Progenitor cell of endocrine pancreas (in vitro differentiated cells): ENCODE measurements at places on chromosomes 2 and 18.
A peak's percentile ranks its signal among the peaks of the same experiment; 100 is the strongest.

DNA sequence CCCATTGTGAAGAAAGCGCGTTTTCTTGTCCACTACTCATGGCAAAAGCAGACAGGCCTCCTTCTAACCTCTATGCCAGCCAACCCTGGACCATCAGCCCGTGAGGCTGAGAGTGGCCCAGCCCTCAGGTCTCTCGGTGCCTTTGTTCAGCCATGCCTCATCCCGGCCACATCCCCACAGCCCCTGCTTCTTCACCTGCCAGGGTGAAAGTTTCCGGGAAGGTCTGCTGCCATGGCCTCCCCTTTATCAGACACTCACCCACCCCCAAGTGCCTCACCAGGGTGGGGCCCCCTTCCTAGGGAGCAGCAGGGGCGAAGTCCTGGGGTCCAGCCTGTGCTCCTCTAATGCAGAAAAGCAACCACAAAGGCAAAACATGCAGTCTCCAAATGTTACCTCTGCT, 478.4 kb upstream of the SALL3 start:
- no peak overlapping the region for H3K27ac ChIP-seq
- no peaks in the 10 kb centered on the region for H3K36me3 ChIP-seq
- peaks cover 11% of the 10 kb centered on the region for H3K27me3 ChIP-seq

GRCh38 chr2:134783912-134784311, 54.5 kb upstream of the ACMSD start:
- H3K27ac ChIP-seq = no peak overlapping the region
- DNase-seq = no peak
- peaks cover 5% of the 10 kb centered on the region for H3K27me3 ChIP-seq
- H3K36me3 ChIP-seq = no peaks in the 10 kb centered on the region

DNA sequence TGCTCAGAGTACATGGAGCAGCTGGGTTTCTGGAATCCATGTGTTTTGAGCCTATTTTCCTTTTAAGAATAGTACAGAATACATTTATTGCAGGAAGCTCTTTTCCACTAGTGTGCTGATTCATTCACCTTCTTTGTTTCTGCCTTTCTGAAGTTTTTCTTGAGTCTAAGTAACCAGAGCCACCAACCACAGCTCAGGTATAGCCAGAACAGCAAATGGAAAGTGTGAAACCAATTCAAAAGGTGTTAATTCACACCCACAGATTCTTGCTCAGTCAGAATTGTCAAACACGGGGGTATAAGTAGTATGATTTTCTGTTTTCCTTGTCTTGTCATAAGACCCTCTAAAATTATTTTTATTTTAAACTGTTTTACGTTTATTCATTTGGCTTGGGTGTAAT, 75.9 kb upstream of the DYNAP start:
- H3K36me3 ChIP-seq = no peaks in the 10 kb centered on the region
- no peak overlapping the region for H3K4me3 ChIP-seq
- DNase-seq = no peak
- H3K27me3 ChIP-seq = no peaks in the 10 kb centered on the region

DNA sequence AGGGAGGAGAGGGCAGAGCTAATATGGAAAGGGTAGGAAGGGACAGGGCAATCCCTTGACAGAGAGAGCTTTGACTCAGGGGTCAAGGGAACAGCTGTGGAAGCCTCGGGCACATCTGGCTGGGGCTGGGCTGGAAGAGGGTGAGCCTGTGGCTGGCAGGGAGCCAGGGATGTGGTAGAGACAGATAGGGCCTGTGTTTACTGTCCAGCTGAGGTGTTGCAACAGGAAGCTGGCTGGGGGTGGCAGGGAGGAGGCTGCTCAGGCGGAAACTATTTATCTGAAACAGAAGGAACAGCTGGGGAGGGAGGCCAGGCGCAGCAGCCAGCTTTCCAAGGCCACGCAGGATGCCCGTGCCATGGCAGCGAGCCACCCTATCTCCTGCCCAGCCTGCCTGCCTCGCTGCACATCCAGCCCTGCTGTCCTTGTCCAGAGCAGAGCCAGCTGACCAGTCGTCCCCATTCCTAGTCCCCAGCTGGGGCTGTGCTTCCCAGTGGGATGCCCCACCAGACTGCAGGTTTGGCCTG, 264.7 kb downstream of the CYP26B1 start:
- H3K27me3 ChIP-seq = peaks cover 5% of the 10 kb centered on the region
- no peak overlapping the region for H3K27ac ChIP-seq
- no peak for DNase-seq
- no peaks in the 10 kb centered on the region for H3K36me3 ChIP-seq
- H3K4me3 ChIP-seq = no peak overlapping the region

GRCh38 chr2:216632346-216632951, 771 bp upstream of the IGFBP2 start:
- H3K36me3 ChIP-seq = peaks cover 3% of the 10 kb centered on the region
- peak overlapping the region; percentile 97 for H3K27ac ChIP-seq
- peaks cover 42% of the 10 kb centered on the region for H3K4me1 ChIP-seq
- no peaks in the 10 kb centered on the region for H3K27me3 ChIP-seq
- H3K4me3 ChIP-seq = peak overlapping the region; percentile 91
- no peak for DNase-seq

DNA sequence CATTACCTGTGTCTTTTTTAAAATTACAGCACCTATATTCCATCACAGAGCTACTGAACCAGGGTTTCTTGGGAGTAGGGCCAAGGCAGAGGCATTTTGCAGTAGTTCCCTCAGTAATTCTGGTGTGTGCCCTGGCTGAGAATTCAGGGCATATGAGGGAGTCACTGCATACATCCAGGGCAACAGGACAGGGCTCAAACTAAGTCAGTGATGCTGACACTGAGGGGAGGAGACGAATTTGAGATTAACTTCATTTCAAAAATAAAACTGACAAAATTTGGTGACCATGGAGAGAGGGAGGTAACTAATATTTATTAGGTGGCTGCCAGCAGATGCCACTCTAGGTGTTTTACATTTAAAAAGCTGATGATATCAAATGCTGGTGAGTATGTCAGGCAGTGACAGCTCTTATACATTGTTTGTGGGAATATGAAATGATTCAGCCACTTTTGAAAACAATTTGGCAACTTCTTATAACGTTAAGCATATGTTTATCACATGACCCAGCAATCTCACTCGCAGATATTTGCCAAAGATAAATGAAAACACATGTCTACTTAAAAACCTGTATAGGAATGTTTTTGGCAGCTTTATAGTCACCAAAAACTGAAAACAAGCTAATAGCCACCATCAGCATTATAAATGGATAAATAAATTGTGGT, 20.3 kb downstream of the STRADB start:
- no peak overlapping the region for H3K27ac ChIP-seq
- DNase-seq = no peak
- H3K4me1 ChIP-seq = no peaks in the 10 kb centered on the region
- peaks cover 44% of the 10 kb centered on the region for H3K36me3 ChIP-seq

DNA sequence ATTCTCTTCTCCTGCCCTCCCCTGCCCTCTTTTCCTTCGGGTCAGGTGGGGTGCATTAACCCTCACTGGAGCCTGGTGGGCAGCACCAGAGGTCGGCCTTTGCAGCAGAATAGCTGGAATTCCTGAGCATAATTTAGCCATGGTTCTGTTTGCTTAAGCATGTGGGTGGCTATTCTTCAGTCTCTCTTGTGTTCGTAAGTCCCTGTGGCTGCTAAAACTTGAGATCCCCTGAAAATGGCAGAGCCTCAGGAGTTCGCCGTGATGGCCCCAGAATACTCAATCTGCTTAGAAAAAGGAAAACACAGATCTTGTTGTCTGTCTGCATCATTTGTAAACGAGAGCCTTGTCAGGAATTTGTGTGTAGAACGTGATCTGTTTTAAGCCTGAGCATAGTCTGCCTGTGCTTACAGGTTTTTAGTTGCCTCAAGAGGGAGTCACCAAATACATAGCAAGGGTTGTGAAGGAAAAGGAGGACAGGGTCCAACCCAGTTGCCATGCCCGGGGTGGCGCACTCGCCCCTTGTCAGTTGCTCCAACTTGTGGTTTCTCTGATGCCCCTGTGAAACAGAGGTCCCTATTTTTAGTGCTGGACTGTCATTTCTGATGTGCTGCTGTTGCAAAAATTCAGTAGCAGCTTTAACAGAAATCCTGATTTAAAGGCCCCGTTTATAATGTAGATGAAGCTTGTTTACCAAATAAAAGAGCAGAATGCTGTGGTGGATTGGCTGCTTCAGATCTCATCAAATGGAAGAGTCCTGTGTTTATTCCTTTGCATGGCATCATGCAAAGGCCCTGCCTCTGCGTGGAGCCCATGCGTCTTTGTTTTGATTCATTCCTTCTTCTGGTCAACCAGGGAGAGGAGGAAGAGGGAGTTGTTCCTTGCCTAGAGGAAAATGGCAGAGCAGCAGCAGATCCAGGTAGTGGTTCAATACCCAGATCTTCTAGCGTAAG, 74.8 kb downstream of the WDSUB1 start:
- H3K36me3 ChIP-seq = peaks cover 11% of the 10 kb centered on the region
- no peak for DNase-seq
- peak overlapping the region; percentile 96 for H3K27ac ChIP-seq
- peaks cover 19% of the 10 kb centered on the region for H3K4me1 ChIP-seq

- peaks cover 24% of the 10 kb centered on the region for H3K4me1 ChIP-seq
- H3K4me3 ChIP-seq = no peak overlapping the region
- H3K36me3 ChIP-seq = no peaks in the 10 kb centered on the region
- peak overlapping the region; percentile 46 for H3K27ac ChIP-seq
- H3K27me3 ChIP-seq = peaks cover 39% of the 10 kb centered on the region
These were observed 96.2 kb downstream of the KLHL29 start for GRCh38 chr2:23480957-23481797.

DNA sequence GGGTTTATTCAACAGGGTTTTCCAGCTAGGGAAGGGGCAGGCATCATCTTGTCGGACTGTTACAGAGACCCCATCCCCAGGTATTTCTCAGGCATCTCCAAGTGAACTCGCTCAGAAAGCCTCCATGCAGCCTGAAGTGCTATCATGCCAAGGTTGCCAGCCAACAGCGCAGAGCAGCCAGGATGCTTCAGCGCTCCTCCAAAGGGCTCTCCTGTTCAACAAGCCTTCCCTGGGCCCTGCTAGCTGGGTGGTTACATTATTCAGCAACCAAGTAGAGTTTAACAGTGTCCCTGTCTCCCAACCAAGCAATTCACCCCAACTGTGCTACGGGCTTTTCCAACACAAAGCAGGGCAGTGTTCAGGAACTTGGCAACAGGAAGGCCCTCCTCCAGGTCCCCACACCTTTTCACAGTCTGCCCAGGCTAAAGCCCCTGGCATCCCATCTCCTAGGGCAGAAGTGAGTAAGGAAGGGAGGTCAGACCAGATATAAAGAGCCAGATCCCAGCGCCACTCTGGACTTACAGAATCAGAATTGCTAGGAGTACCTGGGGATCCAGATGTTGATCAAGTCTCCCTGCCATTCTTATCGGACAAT, 52.9 kb downstream of the ZBTB7C start:
- no peaks in the 10 kb centered on the region for H3K36me3 ChIP-seq
- no peak overlapping the region for H3K4me3 ChIP-seq
- H3K27ac ChIP-seq = no peak overlapping the region
- peaks cover 24% of the 10 kb centered on the region for H3K27me3 ChIP-seq

DNA sequence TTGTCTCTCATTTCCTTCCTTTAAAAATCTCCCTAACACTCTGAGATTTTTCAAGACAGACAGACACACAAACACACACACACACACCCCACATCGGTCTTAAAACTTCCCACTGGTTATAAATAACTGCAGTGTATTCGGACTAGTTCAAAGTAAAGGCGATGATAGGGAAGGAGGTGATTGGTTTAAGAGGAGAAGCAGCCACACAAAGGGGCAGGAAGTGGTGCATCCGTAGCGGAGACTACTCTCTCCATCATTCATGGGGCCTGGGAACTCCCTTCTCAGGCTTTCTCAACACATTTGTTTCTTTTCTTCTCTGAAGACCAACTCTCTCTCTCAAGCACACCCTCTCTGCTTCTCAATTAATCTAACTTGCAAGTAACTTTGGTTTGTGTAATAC, 149.1 kb upstream of the DPP10 start:
- no peak overlapping the region for H3K27ac ChIP-seq
- no peak for DNase-seq
- no peaks in the 10 kb centered on the region for H3K4me1 ChIP-seq
- no peak overlapping the region for H3K4me3 ChIP-seq
- no peaks in the 10 kb centered on the region for H3K27me3 ChIP-seq
- no peaks in the 10 kb centered on the region for H3K36me3 ChIP-seq

DNA sequence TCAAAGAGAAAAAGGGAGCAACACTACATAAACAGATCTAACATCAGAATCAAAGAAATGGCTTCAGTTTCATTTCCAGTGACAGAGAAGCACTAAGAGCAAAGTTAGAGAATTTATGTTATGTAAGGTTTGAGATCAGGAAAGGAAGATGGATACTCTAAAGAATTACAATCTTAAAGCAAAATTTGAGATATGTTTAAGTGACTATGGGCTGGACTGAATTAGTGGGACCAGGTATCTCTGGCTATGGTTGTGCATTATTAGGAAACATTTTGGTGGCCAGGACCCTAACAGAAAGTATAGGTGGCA, 208.2 kb downstream of the CCDC178 start:
- peaks cover 4% of the 10 kb centered on the region for H3K4me1 ChIP-seq
- H3K27me3 ChIP-seq = no peaks in the 10 kb centered on the region
- no peak for DNase-seq
- H3K27ac ChIP-seq = peak overlapping the region; percentile 69
- no peaks in the 10 kb centered on the region for H3K36me3 ChIP-seq
- no peak overlapping the region for H3K4me3 ChIP-seq

GRCh38 chr2:117972476-117973123, 41.3 kb downstream of the CCDC93 start:
- no peak overlapping the region for H3K4me3 ChIP-seq
- H3K36me3 ChIP-seq = peaks cover 23% of the 10 kb centered on the region
- no peak overlapping the region for H3K27ac ChIP-seq

- no peaks in the 10 kb centered on the region for H3K4me1 ChIP-seq
- DNase-seq = no peak
- no peak overlapping the region for H3K4me3 ChIP-seq
These were observed 196.2 kb downstream of the VWC2L start for GRCh38 chr2:214607051-214607450.

DNA sequence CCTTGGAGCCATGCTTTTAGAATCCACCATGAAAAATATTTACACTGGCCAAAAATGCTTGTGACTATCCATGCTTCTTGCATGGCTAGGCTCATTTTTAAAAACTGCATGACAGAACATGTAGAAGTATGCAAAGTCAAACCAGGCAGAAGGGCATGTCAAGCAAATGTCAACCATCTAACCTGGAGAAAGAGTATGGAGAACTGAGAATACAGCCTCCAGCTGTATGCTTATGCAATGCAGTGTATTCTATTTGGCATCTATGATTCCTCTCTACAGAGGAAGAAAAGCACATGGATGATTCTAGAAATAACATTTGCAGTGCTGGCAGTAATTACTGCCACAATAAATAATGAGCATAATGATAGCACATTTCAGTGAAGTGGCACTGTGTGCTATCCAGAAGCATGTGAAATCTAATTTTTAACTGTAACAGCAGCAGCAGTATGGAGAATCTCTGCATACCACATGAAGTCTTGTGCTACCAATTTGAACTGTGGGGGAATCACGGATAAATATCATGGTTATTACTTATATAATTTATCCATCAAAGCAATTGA, 87.3 kb upstream of the CCDC141 start:
- H3K4me3 ChIP-seq = no peak overlapping the region
- no peaks in the 10 kb centered on the region for H3K27me3 ChIP-seq
- H3K27ac ChIP-seq = no peak overlapping the region

DNA sequence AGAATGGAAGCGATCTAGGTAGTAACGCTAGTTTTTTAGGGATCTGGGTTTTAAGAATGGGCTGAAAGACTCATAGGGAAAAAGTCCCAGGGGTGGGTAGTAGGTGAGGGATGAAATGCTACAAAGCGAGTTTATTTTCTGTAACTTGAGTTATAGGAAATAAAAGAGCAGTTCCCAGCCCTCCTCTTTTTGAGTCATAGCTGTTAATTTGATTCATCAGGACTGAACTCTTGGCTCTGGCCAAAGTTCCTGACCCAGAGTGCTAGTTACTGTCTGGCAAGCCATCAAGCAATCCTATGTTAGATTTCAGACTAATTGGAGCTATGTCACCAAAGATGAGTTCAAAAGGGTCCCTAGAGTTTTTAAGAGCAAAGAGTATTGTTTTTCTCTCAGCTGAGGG, 17.4 kb upstream of the NOSTRIN start:
- no peaks in the 10 kb centered on the region for H3K27me3 ChIP-seq
- no peak for DNase-seq
- H3K27ac ChIP-seq = no peak overlapping the region
- no peak overlapping the region for H3K4me3 ChIP-seq
